ENCODE measurements at places on chromosomes 4 and X.
A peak's percentile ranks its signal among the peaks of the same experiment; 100 is the strongest.

- no peak for DNase-seq
Observed at GRCh38 chr4:140070366-140070765, 83.6 kb downstream of the MAML3 start.

GRCh38 chrX:108307132-108308085 is 130.8 kb downstream of the COL4A6 start:
- DNase-seq, result no peak

GRCh38 chr4:2261110-2261852 is 628 bp downstream of the MXD4 start:
- DNase-seq, result no peak

GRCh38 chr4:134328741-134329140 is 127.2 kb upstream of the PABPC4L start:
- DNase-seq, result no peak

GRCh38 chrX:11629593-11630211 is 36.0 kb downstream of the ARHGAP6 start:
- DNase-seq, result no peak

GRCh38 chr4:124067046-124067445 is 645.5 kb downstream of the ANKRD50 start:
- no peak for DNase-seq

GRCh38 chrX:47217121-47217851 is 1.2 kb upstream of the CDK16 start:
- no peak for DNase-seq

GRCh38 chr4:3233391-3234071 is 15.4 kb upstream of the MSANTD1 start:
- no peak for DNase-seq

DNA sequence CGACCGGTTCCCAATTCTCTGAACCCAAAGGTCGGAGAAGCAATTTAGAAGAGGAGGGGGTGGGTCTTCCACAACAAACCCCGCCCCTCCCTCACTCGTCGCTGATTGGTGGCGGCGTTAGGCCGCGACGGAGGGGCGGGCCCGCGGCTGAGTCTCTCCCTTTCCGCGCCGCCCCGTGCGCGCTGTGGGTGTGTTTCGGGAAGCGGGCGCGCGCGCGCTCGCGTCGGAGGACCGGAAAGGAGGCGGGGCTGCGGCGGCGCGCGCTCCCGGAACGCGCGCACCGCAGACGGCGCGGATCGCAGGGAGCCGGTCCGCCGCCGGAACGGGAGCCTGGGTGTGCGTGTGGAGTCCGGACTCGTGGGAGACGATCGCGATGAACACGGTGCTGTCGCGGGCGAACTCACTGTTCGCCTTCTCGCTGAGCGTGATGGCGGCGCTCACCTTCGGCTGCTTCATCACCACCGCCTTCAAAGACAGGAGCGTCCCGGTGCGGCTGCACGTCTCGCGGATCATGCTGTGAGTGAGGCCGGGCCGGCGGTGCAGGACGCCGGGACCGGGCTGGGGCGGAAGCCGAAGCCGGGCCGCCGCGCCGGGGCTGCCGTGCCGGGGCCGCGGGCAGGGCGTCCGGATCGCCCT is at the start of gene SPCS3:
Gene SPCS3 (plus strand): TSS at position 263 of the 636 bp plus-strand sequence. CDS start 111 bp downstream, at position 374.
- peak; percentile 84 for DNase-seq

DNA sequence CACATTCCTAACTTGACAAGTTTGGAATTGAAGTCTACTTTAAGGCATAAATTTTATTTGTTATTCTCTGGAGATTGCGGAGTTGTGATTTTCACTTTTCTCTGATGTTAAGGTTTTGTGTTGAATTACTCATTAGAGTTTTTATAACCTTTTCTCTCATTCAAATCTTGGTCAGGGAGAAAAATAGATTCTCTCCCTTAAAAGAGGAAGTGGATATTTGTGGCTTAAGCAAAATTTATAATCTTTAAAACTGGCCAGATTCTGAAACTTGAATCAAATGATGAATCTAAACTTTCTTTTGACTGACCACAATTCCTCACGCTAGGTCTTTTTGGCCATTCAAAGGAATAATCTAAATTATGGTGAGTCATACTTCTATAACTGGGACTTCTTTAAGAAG is 361.4 kb downstream of the TEX13C start:
- no peak for DNase-seq

DNA sequence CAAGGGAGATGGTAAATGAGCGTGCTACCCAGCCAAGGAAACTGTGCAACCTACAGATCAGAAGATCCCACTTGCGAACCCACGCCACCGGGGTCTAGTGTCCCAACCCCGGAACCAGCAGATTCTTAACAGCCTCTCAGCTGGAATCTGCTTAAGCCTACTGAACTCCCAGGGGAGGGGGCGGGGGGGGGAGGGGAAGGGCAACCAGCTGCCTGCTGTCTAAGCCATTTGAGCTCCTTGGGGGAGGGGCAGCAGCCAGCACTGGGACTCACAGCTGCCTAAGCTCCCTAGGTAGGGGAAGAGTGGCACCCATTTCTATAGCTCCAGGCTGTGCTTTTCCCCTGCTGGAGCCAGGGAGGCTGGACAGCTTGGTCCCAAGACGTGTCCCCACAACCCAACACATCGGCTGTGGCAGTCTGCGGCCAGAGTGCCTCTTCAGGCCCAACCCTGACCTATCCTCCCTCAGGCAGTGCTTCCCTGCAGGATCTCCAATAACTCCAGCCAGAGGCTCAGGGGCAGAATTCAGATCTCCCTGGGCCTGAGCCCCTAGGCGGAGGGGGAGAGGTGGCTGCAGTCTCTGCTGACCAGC is 289.2 kb downstream of the LDB2 start:
- DNase-seq, result no peak

DNA sequence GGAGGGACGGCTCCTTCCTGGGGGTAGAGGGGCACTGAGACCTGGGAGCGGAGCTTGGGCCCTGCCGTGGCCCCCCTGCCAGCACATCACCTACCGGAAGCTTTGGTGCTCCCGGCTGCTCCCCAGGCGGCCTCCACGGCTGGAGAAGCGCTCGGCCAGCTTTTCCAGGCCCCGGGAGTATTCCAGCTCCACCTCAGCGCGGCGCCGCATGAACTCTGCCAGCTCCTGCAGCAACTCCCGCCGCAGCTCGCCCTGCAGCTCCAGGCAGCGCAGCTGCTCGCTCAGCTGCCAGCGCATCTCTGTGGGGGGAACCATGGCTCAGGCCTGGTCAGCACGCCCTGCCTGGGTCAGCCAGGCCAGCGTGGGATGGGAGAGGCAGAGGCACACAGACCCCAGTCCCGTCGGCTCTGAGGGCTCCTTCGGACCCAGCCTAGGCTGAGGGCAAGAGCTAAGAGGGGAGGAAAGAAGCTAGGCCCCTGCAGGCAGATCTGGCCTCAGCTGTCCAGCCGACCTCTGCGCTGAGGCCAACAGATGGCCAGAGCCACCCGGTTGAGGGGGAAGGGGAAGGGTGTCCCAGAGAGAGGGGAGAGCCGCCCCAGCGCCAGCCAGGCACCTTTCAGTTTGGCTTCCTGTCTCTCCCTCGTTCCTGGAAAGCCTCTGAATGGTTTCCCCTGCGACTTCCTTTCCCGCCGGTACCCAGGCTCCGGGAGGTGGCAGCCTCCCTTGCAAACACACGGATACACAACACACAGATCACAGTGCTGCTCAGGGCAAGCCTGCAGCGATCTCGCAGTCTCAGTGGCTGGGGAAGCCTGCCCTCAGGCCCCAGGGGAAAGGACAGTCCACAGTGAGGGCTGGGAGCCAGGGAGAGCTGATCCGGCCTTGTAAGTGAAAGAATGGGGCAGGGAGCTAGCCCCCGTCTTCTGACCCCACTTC is 4.3 kb downstream of the ARHGAP4 start:
- no peak for DNase-seq

DNA sequence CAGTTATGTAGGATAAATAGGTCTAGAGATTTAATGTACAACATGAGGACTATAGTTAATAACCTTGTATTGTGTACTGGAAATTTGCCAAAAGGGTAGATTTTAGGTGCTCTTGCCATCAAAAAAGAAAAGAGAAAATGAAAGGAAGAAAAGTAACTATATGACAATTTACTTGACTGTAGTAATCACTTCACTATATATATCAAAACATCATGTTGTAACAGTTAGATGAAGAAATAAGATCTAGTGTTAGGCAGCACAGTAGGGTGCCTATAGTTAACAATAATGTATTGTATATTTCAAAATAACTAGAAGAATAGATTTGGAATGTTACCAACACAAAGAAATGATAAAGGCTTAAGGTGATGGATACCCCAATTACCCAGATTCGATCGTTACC is 35.9 kb upstream of the AP1S2 start:
- DNase-seq, result no peak

- no peak for DNase-seq
Observed at GRCh38 chrX:130756233-130756632, 146.8 kb downstream of the ENOX2 start.

DNA sequence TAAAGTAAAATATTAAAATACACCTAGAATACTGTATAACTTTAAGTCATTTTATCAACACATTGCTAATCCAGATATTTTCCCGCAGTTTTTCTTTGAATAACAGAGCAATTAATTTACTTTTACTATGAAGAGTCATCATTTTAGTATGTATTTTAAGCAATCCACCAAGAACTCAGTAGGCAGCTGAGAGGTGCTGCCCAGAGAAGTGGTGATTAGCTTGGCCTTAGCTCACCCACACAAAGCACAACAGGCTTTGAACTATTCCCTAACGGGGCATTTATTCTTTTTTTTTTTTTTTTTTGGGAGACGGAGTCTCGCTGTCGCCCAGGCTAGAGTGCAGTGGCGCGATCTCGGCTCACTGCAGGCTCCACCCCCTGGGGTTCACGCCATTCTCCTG is 74.4 kb downstream of the CD38 start:
- no peak for DNase-seq

GRCh38 chr4:154452798-154453346 is 38.7 kb downstream of the DCHS2 start:
- no peak for DNase-seq

DNA sequence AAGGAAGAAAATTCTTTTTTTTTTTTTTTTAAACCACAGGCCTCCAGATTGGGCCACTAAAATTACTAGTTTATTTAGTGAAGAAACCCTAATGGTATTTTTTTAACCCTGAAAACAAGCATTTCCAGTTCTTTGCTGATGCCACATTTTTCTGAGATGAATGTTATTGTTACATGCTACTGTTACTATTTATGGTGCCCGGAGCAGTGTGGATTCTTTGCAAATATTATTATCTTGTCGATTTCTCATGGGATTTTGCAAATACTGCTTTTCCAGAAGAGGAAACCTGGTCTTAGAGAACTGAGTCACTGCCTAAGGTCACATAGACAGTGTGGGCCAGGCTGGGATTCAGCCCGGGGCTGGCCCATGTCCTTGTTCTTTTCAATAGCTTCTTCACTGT is 8.7 kb upstream of the ALAS2 start:
- DNase-seq, result no peak

GRCh38 chr4:149113804-149114430 is 671.7 kb upstream of the NR3C2 start:
- no peak for DNase-seq

- no peak for DNase-seq
Observed at GRCh38 chr4:112099701-112100297, 45.5 kb upstream of the FAM241A start.

- no peak for DNase-seq
Observed at GRCh38 chr4:79759793-79760192, 313.2 kb downstream of the ANTXR2 start.

DNA sequence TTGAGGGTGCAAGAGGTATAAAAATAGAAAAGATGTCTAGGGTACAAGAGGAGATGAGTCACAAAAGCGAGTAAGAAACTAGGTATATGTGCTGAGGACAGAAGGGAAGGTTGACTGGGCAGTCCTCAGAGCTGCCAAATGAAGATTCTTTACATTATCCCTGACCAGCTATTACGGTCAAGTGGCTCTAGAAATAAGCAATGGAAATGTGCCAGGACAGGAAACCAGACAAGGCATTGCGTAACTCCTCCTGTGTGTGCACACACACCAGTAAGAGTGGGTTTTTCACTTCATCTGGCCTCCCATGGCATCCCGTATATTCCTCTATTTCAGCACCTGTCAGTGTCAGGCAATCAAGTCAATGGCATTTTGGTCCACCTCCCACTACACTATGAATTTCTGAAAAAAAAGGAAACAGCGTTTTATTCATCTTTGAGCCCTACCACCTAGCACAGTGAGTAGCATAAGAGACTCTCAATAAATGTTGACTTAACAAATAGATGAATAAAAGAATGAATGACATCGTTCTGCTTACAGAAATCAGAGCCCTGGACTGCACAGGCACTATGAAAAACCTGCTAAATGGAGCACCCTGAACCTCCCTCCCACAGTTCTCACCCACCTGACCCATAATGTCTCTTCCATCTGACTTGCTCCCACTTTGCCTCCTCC is 62.6 kb upstream of the KLF3 start:
- DNase-seq, result no peak

DNA sequence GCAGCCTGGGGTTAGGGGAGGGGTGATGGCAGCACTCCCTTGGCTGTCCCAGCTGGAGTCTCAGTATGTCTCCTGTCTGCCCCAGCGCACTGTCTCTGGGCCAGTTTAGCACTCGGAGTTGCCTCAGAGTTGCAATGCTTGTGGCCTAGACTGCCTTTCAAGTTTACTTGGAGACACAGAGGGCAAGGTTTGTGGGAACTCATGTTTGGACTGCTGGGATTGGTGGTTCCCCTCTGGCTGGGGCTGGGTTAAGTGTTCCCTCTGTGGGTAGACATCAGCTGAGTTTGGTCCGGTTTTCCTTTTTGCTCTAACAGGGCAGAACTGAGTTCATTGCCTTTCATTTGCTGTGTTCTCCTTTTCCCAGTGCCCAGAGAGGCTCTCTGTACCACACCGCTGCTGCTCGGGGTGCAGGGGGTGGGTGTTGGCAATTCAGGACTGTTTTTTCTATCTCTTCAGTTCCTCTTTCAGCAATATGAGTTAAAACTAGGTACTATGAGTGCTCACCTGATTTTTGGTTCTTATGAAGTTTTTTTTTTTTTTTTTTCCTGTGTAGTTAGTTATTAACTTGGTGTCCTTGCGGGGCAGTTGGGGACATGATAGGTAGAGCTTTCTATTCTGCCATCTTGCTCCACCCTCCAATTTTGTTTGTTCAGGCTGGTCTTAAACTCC is 17.2 kb downstream of the RAB33B start:
- no peak for DNase-seq

DNA sequence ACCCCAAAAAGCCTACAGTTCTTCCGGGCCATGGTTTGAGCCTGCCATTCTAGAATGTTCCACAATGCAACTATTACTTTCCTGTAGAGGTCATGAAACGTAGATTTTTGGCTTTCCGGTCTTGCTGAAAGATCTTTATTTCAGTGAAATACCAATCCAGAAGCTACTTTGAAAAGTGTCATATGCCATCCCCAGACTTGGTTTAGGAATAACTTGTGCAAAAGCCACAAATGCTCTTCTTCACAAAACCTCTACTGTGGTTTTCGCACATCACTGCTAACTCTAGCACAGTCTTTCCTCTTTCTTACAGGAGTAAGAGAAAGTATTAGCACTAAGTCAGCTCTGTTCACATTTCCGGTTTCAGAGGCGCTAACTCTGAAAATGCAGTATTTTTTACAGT is 12.7 kb upstream of the CD40LG start:
- DNase-seq, result no peak

GRCh38 chrX:48540028-48540375 is 488 bp downstream of the TBC1D25 start:
- DNase-seq, result peak; percentile 56

GRCh38 chrX:114581528-114582263 is 2.2 kb upstream of the HTR2C start:
- no peak for DNase-seq

- DNase-seq, result no peak
Observed at GRCh38 chr4:82918091-82918490, 17.6 kb downstream of the THAP9 start.

GRCh38 chr4:1208970-1209704 is 36.8 kb upstream of the SPON2 start:
- DNase-seq, result no peak
